ENCODE measurements at places on chromosomes 6 and 20. TPM values are rescaled to one million over a fixed set of nuclear protein-coding genes. Genes with fewer than 3 reads are reported as not detected.

Gene HLA-E
- 493 TPM for total RNA-seq

Gene ASIP
- total RNA-seq, result not detected

Gene SAMD5
- not detected for total RNA-seq

Gene TMEM170B
- 1.9 TPM for total RNA-seq

- DNase-seq, result peak; percentile 43
- peak overlapping the region; percentile 78 for H3K4me3 ChIP-seq
- no peaks in the 10 kb centered on the region for H3K27me3 ChIP-seq
- peaks cover 25% of the 10 kb centered on the region for H3K36me3 ChIP-seq
- peak overlapping the region; percentile 98 for H3K27ac ChIP-seq
Measured at GRCh38 chr6:159982731-159983506, 14.0 kb downstream of the IGF2R start.

DNA sequence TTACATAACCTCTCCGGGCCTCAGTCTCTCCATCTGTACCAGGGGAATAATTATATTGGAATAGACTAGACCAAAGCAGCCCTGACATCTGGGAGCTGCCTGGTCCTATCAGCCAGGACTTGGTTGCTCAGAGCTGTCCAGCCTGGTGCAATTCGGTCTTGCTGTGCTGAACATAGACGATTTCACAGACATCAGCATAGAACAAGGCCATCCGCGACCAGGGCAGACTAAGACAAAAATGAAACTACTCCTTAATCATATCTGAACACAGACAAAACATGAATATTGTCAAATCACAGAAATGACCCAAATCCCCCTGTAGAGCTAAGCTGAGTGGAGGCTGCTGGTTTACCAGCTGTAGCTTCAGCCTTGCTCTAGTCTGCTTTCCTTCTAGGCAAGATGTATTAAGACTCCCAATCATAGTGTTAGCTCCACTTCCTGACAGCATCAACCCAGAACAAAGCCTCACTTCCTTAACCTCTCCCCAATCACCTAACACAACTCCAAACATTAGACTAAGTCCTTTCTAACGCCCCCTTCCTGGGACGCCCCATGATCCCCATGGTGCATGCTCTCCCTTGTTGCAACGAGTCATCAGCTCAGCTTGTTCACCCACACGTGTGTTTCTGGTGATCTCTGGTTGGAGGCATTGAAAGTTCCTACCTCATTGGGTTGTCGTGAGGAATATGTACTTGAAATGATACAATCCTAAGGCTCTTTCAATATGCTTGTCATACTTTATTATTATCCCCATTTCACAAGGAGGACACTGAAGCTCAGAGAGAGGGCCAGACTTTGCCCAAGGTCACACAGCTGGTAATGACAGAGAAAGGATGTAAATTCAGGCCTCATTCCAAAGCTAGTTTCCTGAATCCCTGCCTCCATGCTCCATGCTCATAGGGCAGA lies 3.5 kb upstream of the MAPK13 start:
- peaks cover 3% of the 10 kb centered on the region for H3K36me3 ChIP-seq
- H3K4me3 ChIP-seq, result no peak overlapping the region
- peak; percentile 57 for DNase-seq
- peak overlapping the region; percentile 27 for H3K27ac ChIP-seq
- H3K27me3 ChIP-seq, result no peaks in the 10 kb centered on the region
- peaks cover 66% of the 10 kb centered on the region for H3K4me1 ChIP-seq

GRCh38 chr6:13437218-13437996 lies 50.0 kb downstream of the GFOD1 start:
- H3K4me1 ChIP-seq, result peaks cover 50% of the 10 kb centered on the region
- no peak for DNase-seq
- no peaks in the 10 kb centered on the region for H3K27me3 ChIP-seq
- no peak overlapping the region for H3K27ac ChIP-seq
- H3K4me3 ChIP-seq, result no peak overlapping the region
- peaks cover 14% of the 10 kb centered on the region for H3K36me3 ChIP-seq

DNA sequence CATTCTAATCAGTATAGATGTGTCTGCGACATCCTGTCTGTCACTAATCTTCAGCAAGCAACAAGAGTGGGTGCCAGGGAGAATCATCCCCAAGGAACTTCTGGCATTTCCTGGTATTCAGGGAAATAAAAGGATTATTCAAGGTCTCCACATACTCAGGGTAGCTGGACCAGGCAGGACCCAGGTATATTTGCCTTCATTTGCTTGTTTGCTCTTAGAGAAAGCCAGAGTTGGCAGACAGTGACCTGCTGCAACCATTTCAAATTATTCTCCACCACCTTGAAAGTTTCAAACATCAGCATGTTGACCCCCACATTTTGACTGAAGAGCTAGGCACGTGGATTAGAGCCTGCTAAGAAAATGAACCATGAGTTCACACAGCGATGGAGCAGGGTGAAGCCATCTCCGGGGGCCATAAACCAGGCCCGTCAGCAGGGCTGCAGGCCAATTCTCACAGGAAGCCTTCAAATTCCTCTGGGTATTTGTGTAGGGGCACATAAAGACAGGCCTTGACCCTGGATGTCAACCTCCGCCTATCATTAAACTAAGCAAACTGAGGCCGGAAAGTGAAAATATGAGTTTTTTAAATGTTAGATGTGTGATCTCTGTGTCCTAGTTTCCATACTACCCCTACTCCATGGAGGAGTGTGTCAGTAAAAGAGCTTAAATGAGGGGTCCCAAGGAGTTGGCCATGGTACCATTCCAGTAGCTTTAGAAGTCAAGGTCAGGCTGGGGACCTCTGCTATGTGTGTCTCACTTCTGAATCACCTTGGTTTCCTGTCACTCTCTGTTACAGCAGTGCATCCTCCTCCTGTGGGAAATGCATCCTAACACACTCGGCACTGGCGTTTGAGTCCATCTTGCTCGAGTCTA lies 32.9 kb downstream of the TRAM2 start:
- no peak for DNase-seq
- no peak overlapping the region for H3K4me3 ChIP-seq
- H3K4me1 ChIP-seq, result peaks cover 2% of the 10 kb centered on the region
- H3K27ac ChIP-seq, result no peak overlapping the region

DNA sequence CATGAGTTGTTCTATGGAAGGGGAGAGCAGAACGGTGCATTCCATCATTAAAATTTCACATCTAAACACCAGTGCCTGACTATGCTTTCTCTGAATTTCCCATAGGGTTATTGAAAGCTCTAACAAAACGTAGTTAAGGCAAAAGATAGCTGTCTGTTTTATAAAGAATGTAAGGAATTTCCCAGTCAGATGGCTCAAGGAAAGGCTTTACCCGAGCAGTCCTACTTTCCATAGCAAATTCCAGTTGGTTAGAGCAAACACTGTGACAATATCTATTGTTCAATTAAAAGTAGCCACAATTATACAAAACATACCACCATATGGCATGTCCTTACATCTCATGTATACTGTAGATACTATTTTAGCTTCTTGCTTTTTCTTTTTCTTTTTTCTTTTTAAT lies 1059.5 kb upstream of the FLRT3 start:
- no peak for DNase-seq
- H3K4me1 ChIP-seq, result no peaks in the 10 kb centered on the region
- H3K27me3 ChIP-seq, result no peaks in the 10 kb centered on the region
- no peaks in the 10 kb centered on the region for H3K36me3 ChIP-seq
- H3K4me3 ChIP-seq, result no peak overlapping the region

DNA sequence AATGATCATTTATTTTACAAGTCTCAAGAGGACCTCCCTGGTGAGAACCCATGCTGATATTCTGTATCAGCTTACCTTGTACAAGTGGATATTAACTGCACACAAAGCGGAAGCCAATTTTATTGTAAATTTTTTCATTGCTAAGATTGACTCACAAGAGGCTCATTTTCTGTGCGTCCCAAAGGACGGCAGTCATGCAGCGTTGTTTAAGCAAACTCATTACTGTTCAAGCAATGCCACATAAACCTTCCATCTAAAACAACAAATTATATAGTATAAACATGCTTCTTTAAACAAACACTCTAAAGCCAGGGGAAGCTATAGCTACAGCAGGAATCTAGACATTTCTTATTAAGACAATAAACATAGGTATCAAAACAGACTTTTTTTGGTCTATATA lies 575.3 kb downstream of the FRK start:
- no peaks in the 10 kb centered on the region for H3K36me3 ChIP-seq
- H3K27ac ChIP-seq, result no peak overlapping the region
- no peaks in the 10 kb centered on the region for H3K27me3 ChIP-seq
- H3K4me3 ChIP-seq, result no peak overlapping the region

- H3K36me3 ChIP-seq, result peaks cover 2% of the 10 kb centered on the region
- peaks cover 36% of the 10 kb centered on the region for H3K4me1 ChIP-seq
- H3K27me3 ChIP-seq, result peaks cover 2% of the 10 kb centered on the region
- H3K4me3 ChIP-seq, result peak overlapping the region; percentile 81
Measured at GRCh38 chr6:28943557-28944411, 20.0 kb upstream of the TRIM27 start.

- H3K27ac ChIP-seq, result no peak overlapping the region
- peaks cover 27% of the 10 kb centered on the region for H3K36me3 ChIP-seq
- H3K27me3 ChIP-seq, result no peaks in the 10 kb centered on the region
Measured at GRCh38 chr6:127347178-127347577, 3.8 kb upstream of the ECHDC1 start.

GRCh38 chr20:10619427-10619826 lies 54.4 kb downstream of the JAG1 start:
- no peaks in the 10 kb centered on the region for H3K4me1 ChIP-seq
- no peak overlapping the region for H3K27ac ChIP-seq
- H3K27me3 ChIP-seq, result no peaks in the 10 kb centered on the region
- no peak overlapping the region for H3K4me3 ChIP-seq

DNA sequence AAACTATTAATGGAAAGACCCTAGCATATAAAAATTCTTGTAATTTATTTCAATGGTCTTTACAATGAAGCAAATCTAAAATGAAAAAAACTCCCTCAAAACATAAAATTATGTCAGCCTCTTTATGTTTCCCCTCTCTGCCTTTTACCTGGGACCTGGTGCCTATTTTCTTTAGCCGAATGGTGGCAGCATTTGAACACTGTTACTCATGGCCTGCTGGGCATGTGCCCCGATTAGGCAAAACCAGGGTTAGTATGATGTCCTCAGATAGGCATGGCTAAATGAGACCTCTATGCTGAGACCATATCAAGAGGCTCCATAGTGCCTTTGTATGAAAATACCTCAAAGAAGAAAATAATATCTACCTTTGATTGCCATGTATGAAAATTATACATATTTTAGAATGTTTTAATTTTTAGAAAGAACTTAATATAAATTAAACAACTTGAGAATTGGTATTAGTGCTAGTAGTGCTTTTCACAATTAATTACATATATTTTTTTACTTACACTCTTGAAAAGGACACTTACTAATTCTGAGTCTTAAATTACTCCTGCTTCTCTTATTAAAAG lies 22.5 kb upstream of the C6orf58 start:
- H3K27me3 ChIP-seq, result peaks cover 16% of the 10 kb centered on the region
- no peak overlapping the region for H3K4me3 ChIP-seq
- no peaks in the 10 kb centered on the region for H3K36me3 ChIP-seq
- peak; percentile 43 for DNase-seq
- H3K4me1 ChIP-seq, result no peaks in the 10 kb centered on the region
- no peak overlapping the region for H3K27ac ChIP-seq

DNA sequence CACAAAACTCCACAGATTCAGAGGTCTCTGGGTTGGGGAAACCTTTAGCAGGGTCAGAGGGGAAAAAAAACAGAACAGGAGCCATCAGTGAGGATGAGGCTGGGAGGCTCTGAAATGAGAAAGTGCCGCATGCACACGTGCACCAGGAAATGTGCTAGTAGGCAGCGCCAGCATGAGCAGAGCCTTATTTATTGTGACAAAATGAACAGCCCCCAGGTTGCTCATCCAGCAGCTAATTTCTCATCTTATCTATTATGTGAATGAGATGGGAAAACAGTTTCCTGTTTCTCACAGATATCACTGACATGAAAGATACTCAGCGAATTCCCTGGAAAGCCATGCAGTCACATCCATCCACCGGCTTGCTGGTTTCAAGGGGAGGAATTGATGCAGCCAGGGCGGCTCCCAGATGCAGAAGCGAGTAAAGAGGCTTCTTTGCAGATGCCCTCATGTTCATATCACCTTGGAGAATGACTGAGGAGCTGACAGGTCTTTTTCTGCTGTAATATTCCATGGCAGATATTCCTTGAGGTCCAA lies 176.1 kb downstream of the MBOAT1 start:
- H3K27ac ChIP-seq, result no peak overlapping the region
- H3K4me1 ChIP-seq, result no peaks in the 10 kb centered on the region
- peaks cover 6% of the 10 kb centered on the region for H3K27me3 ChIP-seq
- H3K4me3 ChIP-seq, result no peak overlapping the region
- no peaks in the 10 kb centered on the region for H3K36me3 ChIP-seq
- no peak for DNase-seq

DNA sequence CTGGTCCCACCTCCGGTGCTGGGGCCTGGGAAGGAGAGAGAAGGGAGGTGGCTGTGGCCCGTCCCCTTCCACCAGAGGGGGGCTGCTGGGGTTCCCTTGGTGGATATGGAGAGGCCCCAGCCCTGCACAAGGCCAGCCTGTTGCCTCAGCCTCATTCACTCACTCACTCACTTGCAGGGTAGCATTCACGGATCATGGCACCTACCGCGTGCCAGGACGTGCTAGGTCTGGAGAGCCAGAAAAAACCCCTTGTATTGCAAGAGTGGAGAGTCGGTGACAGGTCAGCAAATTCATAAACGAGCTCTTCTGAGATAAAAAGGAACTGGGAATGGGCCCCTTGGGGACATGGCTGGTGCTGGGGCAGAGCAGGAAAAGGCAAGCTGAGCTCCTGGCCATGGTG lies 6.4 kb upstream of the ZBTB46 start:
- H3K36me3 ChIP-seq, result no peaks in the 10 kb centered on the region
- H3K4me3 ChIP-seq, result no peak overlapping the region
- peaks cover 12% of the 10 kb centered on the region for H3K27me3 ChIP-seq
- no peak overlapping the region for H3K27ac ChIP-seq
- DNase-seq, result no peak

DNA sequence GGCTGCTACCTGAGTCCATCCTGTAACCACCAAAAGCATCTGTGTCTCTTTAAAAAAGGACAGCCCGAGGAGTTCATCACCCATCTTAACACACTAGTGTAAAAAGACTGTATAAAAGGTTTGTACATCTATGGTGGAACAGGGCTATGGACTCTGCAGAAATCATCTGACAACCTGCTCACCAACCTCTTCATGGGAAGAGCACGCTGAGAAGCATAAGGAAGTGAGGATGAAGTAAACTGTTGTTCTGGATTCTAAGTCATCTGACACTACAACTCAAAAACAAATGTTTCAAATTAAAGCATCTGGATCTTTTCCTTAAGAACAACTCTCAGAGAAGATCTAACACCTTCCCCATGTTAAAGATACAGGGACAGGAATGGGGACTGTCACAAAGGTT lies 5.4 kb downstream of the IFNGR1 start:
- peaks cover 49% of the 10 kb centered on the region for H3K4me1 ChIP-seq
- H3K27me3 ChIP-seq, result no peaks in the 10 kb centered on the region
- H3K36me3 ChIP-seq, result peaks cover 22% of the 10 kb centered on the region
- H3K4me3 ChIP-seq, result no peak overlapping the region

DNA sequence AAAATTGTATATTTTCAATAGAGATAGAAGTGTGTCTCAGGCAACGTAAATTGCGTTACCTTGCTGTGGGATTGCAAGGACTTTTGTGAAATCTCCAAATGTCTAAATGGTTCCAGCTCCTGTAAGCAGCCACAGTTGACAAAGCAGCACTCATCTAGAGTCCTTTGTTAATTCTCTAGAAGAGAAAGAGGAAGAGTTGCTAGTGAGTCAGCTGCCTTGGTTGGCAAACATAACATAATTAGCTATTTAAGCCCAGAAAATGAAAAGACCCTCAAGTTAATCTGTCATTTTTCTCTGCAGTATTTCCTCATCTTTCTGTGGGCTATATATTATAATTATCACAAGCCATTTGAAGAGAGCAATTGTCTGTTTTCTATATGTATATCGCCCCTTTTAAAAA lies 66.4 kb upstream of the FABP7 start:
- H3K4me1 ChIP-seq, result no peaks in the 10 kb centered on the region
- H3K27ac ChIP-seq, result no peak overlapping the region
- H3K36me3 ChIP-seq, result no peaks in the 10 kb centered on the region

GRCh38 chr6:131729550-131729949 lies 18.7 kb upstream of the CTAGE9 start:
- no peak overlapping the region for H3K27ac ChIP-seq
- H3K36me3 ChIP-seq, result no peaks in the 10 kb centered on the region
- H3K27me3 ChIP-seq, result peaks cover 5% of the 10 kb centered on the region
- DNase-seq, result no peak
